ENCODE measurements at places on chromosomes 12 and 14. TPM values are rescaled to one million over a fixed set of nuclear protein-coding genes. Genes with fewer than 3 reads are reported as not detected.

DNA sequence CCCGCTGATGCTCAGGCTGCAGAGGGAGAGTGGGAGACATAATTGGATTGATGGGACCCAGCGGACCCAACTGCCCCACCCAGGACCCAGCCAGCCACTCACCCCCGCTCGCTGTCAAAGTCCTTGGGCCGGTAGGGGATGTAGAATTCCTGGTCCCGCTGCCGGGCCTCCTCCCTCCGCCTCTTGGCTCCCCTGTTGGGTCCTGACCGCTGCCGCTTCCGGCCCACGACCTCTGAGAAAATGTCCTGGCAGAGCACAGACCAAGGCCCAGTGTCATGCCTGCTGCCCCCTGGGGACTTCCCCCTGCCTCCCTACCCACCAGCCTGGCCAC is 13.5 kb downstream of the CFAP73 start:
- DNase-seq, result no peak

- no peak for DNase-seq
Measured at GRCh38 chr14:57943541-57943940, 77.6 kb upstream of the SLC35F4 start.

DNA sequence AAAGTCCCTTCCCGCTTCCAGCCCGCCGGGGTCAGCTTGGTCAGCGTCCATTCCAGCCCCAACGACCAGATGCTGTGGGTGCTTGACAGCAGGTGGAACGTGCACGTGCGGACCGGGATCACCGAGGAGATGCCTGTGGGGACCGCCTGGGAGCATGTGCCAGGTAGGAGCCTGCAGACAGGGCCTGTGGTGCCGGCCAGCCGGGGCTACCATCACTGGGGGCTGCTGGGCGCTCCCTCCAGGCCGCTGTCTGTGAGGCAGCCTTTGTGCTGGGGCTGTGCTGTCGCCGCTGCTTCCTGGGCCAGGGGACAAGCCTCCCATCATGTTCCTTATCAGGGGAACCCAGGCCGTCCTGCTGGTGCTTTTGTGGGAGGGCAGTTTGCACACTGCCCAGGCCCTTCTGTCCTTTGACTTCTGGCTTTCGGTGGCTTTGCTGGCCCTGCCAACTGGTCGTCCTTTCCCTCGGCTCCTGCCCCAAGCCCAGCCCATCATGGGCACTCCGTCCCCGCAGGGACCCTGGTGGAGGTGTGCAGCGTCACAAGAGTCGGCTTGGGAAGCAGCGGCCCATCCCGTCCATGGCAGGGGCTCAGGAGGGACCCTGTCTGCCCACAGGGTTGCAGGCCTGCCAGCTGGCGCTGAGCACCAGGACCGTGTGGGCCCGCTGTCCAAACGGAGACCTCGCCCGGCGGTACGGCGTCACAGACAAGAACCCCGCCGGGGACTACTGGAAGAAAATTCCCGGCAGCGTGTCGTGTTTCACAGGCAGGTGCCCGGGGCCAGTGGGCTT is 12.4 kb downstream of the ANKRD9 start:
- DNase-seq, result no peak

DNA sequence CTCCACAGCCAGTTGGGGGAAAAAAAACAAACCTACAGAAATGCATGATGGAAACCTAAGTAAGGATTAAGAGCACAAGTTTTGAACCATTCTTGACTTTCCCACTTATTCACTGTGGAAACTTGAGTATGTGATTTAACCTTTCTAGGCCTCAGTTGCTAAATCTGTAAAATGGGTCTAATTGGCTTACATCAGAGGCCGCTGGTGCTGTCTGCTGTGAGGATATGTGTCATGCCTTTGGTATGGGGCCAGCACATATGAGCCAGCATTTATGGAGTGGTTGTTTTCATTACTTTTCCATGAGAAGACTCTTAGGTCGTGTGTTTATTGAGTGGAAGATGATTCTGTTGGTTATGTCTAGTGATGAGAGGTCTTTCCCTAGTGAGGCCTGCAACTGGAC is 102.4 kb downstream of the ESR2 start:
- DNase-seq, result no peak

GRCh38 chr14:55901291-55901690 is 216.9 kb upstream of the PELI2 start:
- no peak for DNase-seq

- no peak for DNase-seq
Measured at GRCh38 chr12:91222746-91223145, 40.1 kb upstream of the DCN start.

The CHST11 gene
- 2.5 TPM for total RNA-seq
